ENCODE measurements at places on chromosomes 2 and 18.
A peak's percentile ranks its signal among the peaks of the same experiment; 100 is the strongest.

- peak; percentile 3 for DNase-seq
These were observed 13.3 kb upstream of the TRIM43 start for GRCh38 chr2:95578539-95578938.

DNA sequence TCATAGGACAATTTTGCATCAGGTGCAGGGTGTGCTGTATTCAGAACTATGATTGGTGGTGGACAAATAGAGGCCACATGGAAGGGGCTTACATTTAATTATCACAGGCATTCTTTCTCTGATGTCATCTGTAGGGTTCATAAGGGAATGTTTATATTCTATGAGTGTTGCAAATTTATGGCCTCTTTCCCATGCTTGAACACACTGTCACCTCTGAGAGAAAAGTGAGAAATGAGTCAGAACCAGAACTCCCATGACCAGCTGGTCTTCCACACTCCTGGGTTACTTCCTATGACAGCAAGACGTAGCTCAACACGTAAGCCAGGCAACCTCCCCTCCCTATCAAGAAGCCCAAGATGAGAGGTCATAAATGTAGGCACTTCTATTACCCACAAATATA, 310.8 kb downstream of the PIEZO2 start:
- DNase-seq, result peak; percentile 82

- no peak for DNase-seq
These were observed 27.2 kb downstream of the ANKRD29 start for GRCh38 chr18:23635283-23636070.

GRCh38 chr2:222203041-222203440, 95.8 kb downstream of the PAX3 start:
- no peak for DNase-seq

GRCh38 chr2:128302744-128303067, 16.0 kb downstream of the HS6ST1 start:
- DNase-seq, result no peak

DNA sequence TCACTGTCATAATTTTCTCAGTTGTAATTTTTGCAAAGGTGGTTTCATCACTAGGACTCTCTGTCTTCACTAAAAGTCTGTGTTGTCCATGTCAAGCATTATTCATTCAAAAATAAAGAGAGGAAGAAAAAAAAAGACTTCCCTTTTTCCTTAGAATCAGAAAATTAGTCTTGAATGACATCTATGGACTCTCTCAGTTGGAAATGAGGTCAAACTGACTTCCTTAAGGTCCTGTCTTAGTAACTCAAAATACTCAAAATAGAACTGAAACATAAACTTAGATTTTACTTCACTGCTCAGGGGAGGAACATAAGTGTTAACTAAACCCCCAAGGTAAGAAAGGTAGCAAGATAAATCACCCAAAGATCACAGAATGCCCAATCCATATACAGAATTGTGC, 2.2 kb upstream of the ZNF407 start:
- no peak for DNase-seq

DNA sequence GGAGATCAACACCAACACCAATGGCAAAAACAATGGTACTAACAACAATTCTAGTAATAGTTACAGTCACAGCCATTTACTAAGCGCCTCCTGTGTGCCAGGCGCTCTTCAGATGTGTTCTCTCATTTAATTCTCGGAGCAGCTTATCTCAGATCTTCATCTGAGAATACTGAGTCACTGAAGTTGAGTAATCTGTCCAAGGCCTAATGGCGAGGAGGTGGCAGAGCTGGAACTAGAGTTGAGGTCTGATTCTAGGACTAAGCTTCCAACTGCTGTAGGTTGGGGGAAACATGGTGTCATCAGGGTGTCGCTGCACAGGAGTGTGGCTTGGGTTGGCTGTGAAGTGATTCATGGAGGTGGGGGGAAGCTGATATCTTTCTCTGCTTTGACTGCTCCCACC, 156.1 kb downstream of the DYSF start:
- peak; percentile 38 for DNase-seq
